ENCODE measurements at places on chromosomes 4 and X. TPM values are rescaled to one million over a fixed set of nuclear protein-coding genes. Genes with fewer than 3 reads are reported as not detected.

- H3K27ac ChIP-seq, result no peak overlapping the region
- DNase-seq, result no peak
- no peak overlapping the region for H3K4me3 ChIP-seq
- no peaks in the 10 kb centered on the region for H3K4me1 ChIP-seq
- no peaks in the 10 kb centered on the region for H3K36me3 ChIP-seq
Observed at GRCh38 chrX:104660092-104660491, 94.1 kb downstream of the IL1RAPL2 start.

- H3K27me3 ChIP-seq, result no peaks in the 10 kb centered on the region
- peaks cover 20% of the 10 kb centered on the region for H3K4me1 ChIP-seq
- H3K4me3 ChIP-seq, result peak overlapping the region; percentile 40
- no peaks in the 10 kb centered on the region for H3K36me3 ChIP-seq
Observed at GRCh38 chr4:17809667-17810066, 890 bp downstream of the DCAF16 start.

Gene PCDH18
- 70.9 TPM for total RNA-seq

Gene XK
- 2.9 TPM for total RNA-seq

GRCh38 chr4:23736466-23736865 lies 153.4 kb downstream of the PPARGC1A start:
- H3K4me3 ChIP-seq, result no peak overlapping the region
- no peak overlapping the region for H3K27ac ChIP-seq
- H3K27me3 ChIP-seq, result no peaks in the 10 kb centered on the region
- no peaks in the 10 kb centered on the region for H3K4me1 ChIP-seq
- H3K36me3 ChIP-seq, result no peaks in the 10 kb centered on the region

GRCh38 chr4:135368831-135369230 lies 1167.2 kb upstream of the PABPC4L start:
- no peaks in the 10 kb centered on the region for H3K27me3 ChIP-seq
- H3K4me3 ChIP-seq, result no peak overlapping the region
- no peak overlapping the region for H3K27ac ChIP-seq

DNA sequence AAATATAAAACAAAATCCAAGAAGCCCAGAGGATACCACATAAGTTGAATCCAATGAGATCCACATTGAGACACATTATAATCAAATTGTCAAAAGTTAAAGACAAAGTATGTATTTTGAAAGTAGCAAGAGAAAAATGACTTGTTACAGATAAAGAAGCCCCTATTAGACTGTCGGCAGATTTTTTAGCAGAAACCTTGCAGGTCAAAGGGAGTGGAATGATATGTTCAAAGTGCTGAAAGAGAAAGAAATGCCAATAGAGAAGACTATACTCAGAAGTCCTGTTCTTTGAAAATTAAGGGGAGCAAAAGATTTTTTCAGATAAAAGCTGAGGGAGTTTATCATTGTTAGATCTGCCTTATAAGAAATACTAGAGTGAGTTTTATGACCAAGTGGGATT lies 148.9 kb upstream of the EPHA5 start:
- DNase-seq, result no peak
- no peak overlapping the region for H3K27ac ChIP-seq
- no peak overlapping the region for H3K4me3 ChIP-seq
- H3K27me3 ChIP-seq, result no peaks in the 10 kb centered on the region
- H3K36me3 ChIP-seq, result no peaks in the 10 kb centered on the region
- H3K4me1 ChIP-seq, result no peaks in the 10 kb centered on the region

DNA sequence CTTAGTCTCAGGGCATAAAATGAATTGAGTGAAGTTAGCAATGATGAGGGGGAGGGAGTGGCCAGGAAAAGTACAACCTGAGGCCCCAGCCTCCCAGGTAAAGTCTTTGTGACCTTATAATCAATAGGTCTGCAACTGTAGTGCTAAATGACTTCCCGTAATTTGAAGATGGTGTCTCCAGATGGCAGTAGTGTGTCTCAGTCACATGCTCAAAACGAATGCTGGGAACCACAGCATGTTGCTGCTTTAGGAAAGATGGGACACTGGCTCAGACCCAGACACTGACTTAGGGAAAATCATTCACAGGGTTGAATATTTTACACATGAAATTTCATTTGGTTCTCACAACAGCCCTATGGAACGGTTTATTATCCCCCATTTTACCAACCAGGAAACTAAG lies 10.3 kb downstream of the SRPX2 start:
- peaks cover 11% of the 10 kb centered on the region for H3K4me1 ChIP-seq
- no peak overlapping the region for H3K27ac ChIP-seq
- no peaks in the 10 kb centered on the region for H3K36me3 ChIP-seq

Gene DCAF8L1
- not detected for total RNA-seq

- no peak overlapping the region for H3K27ac ChIP-seq
- no peak for DNase-seq
- no peaks in the 10 kb centered on the region for H3K36me3 ChIP-seq
- no peak overlapping the region for H3K4me3 ChIP-seq
Observed at GRCh38 chrX:3743801-3744439, 30.5 kb upstream of the PRKX start.

GRCh38 chr4:76795243-76795642 lies 102.7 kb downstream of the SOWAHB start:
- DNase-seq, result no peak
- H3K27me3 ChIP-seq, result no peaks in the 10 kb centered on the region
- H3K4me1 ChIP-seq, result no peaks in the 10 kb centered on the region
- no peaks in the 10 kb centered on the region for H3K36me3 ChIP-seq
- H3K4me3 ChIP-seq, result no peak overlapping the region
- no peak overlapping the region for H3K27ac ChIP-seq

Gene GPR119
- total RNA-seq, result 1.4 TPM

- H3K27me3 ChIP-seq, result no peaks in the 10 kb centered on the region
- no peak overlapping the region for H3K4me3 ChIP-seq
- no peak for DNase-seq
Observed at GRCh38 chrX:109393859-109394258, 88.0 kb downstream of the GUCY2F start.

GRCh38 chr4:42048394-42048793 lies 58.1 kb downstream of the SLC30A9 start:
- H3K4me1 ChIP-seq, result no peaks in the 10 kb centered on the region
- no peaks in the 10 kb centered on the region for H3K27me3 ChIP-seq
- H3K36me3 ChIP-seq, result no peaks in the 10 kb centered on the region
- DNase-seq, result no peak

DNA sequence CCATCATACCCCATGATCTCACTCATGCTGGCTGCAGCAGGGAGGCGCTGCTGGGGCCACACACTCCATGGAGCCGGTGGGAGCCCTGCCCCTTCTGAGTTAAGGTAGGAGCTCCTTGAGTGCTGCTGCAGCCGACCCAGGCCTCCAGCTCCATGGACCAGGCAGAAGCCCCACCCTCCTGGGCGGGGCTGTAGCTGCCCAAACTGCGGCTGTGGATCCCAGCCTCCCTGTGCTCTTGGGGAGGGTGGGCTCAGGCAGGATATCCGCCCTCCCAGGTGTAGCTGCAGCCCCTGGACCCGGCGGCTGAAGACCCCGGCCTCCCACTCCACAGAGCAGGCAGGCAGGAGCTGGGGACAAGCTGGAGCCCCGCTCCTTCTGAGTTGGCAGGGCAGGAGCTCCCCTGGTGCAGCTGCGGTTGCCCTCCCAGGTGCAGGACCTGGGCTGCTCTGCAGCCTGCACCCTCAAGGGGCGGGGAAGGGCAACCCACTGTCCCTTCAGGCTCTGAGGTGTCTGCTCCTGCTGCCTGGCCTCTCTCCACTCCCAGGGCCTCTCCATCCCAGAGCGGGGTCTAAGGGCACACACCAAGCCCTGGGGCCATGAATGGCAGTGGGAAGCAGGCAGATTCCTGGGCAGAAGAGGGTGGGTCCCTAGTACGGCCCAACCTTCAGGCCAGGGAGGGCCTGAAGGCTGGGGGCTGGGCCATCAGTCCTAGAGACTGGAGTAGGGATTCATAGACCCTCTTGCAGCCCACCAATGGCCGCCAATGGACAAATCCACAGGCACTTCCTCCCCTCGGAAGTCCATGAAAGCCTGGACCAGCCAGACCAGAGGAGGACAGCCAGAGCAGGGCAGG lies 466.1 kb downstream of the DTHD1 start:
- H3K27ac ChIP-seq, result no peak overlapping the region
- no peaks in the 10 kb centered on the region for H3K36me3 ChIP-seq
- no peaks in the 10 kb centered on the region for H3K27me3 ChIP-seq
- no peaks in the 10 kb centered on the region for H3K4me1 ChIP-seq
- no peak overlapping the region for H3K4me3 ChIP-seq

Gene NHS
- total RNA-seq, result 2.7 TPM

Gene ART3
- total RNA-seq, result 1.0 TPM

DNA sequence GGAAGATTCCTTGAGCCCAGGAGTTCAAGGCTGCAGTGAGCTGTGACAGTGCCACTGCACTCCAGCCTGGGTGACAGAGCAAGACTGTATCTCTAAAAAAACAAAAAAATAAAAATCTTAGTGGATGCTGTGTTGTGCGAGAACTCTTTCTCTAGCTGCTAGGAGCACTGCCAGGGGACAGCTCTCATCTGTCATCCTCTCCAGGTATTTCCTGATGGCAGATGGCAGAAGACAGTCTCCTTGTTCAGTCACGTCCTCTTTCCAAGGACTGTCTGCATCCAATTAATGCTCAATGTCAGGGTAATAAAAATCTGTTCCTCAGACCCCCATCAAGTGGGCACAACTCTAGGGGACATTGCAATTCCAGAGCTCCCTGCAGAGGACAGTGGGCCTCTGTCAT lies 29.2 kb downstream of the PPM1K start:
- no peaks in the 10 kb centered on the region for H3K27me3 ChIP-seq
- H3K4me1 ChIP-seq, result no peaks in the 10 kb centered on the region
- no peak for DNase-seq
- no peak overlapping the region for H3K4me3 ChIP-seq
- no peak overlapping the region for H3K27ac ChIP-seq

- H3K27ac ChIP-seq, result no peak overlapping the region
- DNase-seq, result peak; percentile 42
- no peak overlapping the region for H3K4me3 ChIP-seq
- H3K4me1 ChIP-seq, result peaks cover 6% of the 10 kb centered on the region
- no peaks in the 10 kb centered on the region for H3K36me3 ChIP-seq
Observed at GRCh38 chr4:182809417-182810102, 107.6 kb downstream of the DCTD start.

- no peak for DNase-seq
- H3K4me1 ChIP-seq, result no peaks in the 10 kb centered on the region
- H3K4me3 ChIP-seq, result no peak overlapping the region
- H3K27me3 ChIP-seq, result no peaks in the 10 kb centered on the region
- H3K27ac ChIP-seq, result no peak overlapping the region
Observed at GRCh38 chr4:14130551-14130950, 503.0 kb upstream of the BOD1L1 start.

Gene TCP11X2
- total RNA-seq, result 0.72 TPM

DNA sequence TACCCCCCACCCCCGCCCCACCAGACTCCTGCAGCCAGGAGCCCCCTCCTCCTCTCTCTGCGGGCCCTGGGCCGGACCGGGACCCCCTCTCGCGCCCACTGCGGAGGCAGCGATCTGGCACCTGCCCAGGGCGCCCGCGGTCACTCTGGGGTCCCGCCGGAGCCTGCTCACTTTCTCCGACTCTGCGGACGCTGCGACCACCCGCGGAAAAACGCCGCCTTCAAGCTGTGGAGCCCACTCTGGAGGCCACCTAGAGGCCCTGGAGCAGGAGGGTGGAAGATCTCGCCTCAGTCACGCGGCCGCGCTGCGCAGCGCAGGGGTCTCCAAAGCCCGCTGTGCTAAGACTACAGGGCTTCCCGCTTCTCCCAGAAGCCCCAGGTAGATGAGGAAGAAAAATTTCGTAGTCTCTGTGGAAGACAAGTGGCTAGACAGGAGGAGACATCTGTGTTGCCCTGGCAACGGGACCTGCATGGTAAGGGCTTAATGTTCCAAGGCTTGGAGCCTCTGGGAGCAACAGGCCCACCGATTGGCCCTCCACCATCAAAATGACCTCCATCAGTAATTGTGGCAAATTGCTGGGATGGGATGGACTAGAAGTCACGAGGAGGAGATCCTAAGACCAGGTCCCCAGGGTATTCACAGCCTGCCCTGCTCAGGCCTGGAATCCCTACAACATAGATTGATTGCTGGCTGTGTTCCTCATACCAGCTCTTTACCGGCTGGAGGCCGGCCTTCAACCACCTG lies at the start of gene PNMA6F:
Gene PNMA6F, minus strand, starts transcription at position 387 of the 744 bp plus-strand sequence. CDS start 1,093 bp downstream, outside the sequence.
- no peak within 1 kb of the TSS for H3K27ac ChIP-seq
- H3K27me3 ChIP-seq, result no peaks in the 10 kb centered on the region
- no peak within 1 kb of the TSS for H3K4me3 ChIP-seq
- DNase-seq, result no peak

- no peak overlapping the region for H3K27ac ChIP-seq
- peaks cover 25% of the 10 kb centered on the region for H3K4me1 ChIP-seq
- no peak overlapping the region for H3K4me3 ChIP-seq
- no peak for DNase-seq
- H3K27me3 ChIP-seq, result no peaks in the 10 kb centered on the region
Observed at GRCh38 chr4:157806184-157806583, 366.6 kb downstream of the GASK1B start.

DNA sequence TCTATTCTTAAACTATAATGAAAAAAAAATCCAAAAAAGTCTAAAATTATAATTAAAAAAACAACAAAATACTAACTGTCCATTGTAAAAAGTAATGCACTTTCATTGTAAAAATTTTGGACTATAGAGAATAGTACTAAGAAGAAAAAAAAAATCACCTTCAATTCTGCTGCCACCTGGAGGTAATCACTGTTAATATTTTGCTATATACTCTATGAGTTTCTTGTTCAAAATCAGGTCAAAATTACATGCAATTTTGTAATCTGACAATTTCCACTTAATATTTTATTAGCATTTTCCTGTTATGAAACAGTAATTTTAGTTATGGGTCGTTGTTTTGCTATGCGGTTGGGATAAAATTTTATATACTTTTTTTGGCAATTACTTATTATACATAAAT lies 62.0 kb downstream of the HTT start:
- H3K4me1 ChIP-seq, result no peaks in the 10 kb centered on the region
- DNase-seq, result no peak
- H3K27ac ChIP-seq, result no peak overlapping the region
- H3K4me3 ChIP-seq, result no peak overlapping the region

DNA sequence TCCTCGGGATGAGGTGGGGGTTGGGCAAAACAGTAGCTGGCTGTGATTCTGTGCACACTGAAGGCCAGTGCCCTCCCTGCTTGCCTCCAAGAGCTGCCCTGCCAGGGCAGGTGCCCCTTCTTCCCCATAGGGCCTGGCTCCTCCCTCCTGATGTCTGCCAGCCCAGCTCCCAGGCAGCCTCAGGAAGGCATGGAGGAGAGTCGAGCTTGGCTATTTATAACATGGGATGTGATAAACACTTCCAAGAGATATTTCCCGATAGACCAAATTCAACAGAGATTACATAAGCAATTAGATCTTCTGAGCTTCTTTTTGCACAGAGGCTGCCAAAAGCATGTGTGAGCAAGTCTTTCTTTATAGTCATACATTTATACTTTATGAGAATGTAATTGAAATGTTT lies 45.3 kb upstream of the PJA1 start:
- no peak overlapping the region for H3K4me3 ChIP-seq
- H3K27me3 ChIP-seq, result no peaks in the 10 kb centered on the region
- DNase-seq, result no peak
- no peak overlapping the region for H3K27ac ChIP-seq
- H3K4me1 ChIP-seq, result no peaks in the 10 kb centered on the region

- H3K36me3 ChIP-seq, result no peaks in the 10 kb centered on the region
- DNase-seq, result no peak
- peaks cover 43% of the 10 kb centered on the region for H3K4me1 ChIP-seq
- H3K4me3 ChIP-seq, result no peak overlapping the region
Observed at GRCh38 chrX:39726771-39727170, 371.0 kb downstream of the BCOR start.

- H3K27me3 ChIP-seq, result no peaks in the 10 kb centered on the region
- peak; percentile 40 for DNase-seq
- H3K27ac ChIP-seq, result peak overlapping the region; percentile 79
- H3K4me1 ChIP-seq, result peaks cover 5% of the 10 kb centered on the region
Observed at GRCh38 chr4:104492183-104492771, 2.4 kb downstream of the CXXC4 start.
